ENCODE measurements at places on chromosomes 3 and 15. TPM values are rescaled to one million over a fixed set of nuclear protein-coding genes. Genes with fewer than 3 reads are reported as not detected.

DNA sequence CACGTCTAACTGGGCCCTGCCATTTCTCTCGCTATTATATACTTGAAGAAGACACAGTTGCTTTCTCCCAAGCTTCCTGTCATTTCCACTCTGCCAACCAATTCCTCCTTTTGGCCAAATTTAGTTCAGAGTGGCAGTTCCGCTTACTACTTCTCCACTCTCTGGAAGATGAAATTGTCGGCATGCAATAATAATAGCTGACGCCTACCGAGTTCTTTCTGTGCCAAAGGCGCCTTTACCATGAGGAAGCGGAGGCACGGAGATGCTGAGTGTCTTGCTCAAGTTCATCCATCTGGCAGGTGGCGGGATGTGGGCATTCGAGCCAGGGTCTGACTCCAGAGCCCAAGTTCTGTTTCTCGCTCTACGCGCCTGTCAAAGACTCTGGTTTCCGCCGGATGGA lies 14.6 kb upstream of the NRROS start:
- DNase-seq = no peak

GRCh38 chr3:61568127-61568526 lies 6.8 kb downstream of the PTPRG start:
- no peak for DNase-seq

GRCh38 chr3:49785565-49786356 lies 581 bp downstream of the IP6K1 start:
- DNase-seq = no peak

DNA sequence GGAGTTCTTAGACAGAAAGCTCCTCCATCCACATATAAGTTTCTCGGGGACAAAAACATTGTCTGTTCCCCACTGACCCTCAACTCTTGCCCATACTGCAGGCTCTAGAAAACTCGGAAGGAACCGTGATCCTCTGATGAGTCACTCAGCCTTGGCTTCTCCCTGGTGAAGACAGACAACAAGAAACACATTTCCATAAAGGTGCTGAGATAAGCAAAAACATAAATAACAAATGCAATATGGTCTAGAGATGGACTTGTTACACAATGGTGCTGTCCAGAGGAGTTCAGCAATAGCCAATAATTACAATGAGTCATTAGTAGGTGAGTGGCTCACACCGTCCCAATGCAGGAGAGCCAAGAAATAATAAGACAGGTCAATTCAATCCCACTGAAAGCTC lies 43.7 kb downstream of the MAGI1 start:
- DNase-seq = no peak

DNA sequence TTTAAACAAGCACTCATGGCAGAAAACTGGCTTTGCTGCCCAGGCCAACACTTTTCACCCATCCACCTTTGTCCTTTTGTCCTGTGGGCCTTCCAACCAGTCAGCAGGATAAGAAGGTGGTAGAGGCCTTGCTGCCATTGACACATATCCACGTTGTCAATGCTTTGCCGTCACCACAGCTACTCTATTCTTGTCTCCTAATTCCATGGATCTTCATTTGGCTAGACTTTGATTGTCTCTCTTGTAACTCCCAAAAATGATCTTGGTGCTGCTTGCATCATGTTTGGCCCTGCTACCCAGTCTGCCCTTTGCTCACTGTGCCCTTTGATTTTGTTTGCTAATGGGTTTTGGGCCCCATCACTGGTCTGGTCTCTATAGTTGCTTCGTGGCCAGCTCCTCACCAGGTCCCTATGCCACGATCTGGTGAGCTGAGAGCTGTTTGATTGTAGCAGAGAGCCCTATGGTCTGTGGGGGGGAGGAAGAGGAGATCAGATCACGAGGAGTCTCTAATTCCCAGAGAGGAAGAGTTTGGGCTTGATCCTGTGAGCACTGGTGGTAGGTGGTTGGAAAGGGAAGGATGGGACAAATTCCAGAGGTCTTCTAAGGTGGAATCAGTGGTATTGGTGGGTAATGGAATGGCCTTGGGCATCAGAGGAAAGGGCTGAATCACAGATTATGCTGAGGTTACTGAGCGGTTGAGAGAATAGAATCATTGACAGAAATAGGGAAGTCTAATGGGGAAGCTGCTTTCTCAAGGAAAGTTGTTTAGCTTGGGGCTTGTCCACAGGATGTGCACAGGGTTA lies 40.3 kb downstream of the ABHD2 start:
- DNase-seq = no peak

RAB8B gene
- 28.8 TPM for total RNA-seq

TGM5 gene
- not detected for total RNA-seq

SOX2 gene
- total RNA-seq = 3.7 TPM

All from endodermal cell (in vitro differentiated cells).